Fibroblast of villous mesenchyme (primary cell): ENCODE measurements at places on chromosomes 4 and X. TPM values are rescaled to one million over a fixed set of nuclear protein-coding genes. Genes with fewer than 3 reads are reported as not detected.

The PAGE2B gene
- total RNA-seq, result not detected in 2 replicates

The HS3ST1 gene
- total RNA-seq, result not detected in 2 replicates

The GYPA gene
- total RNA-seq, result not detected in 2 replicates

The PHOX2B gene
- not detected in 2 replicates for total RNA-seq

The ETDA gene
- not detected in 2 replicates for total RNA-seq
